ENCODE measurements at places on chromosomes 3 and 15.

DNA sequence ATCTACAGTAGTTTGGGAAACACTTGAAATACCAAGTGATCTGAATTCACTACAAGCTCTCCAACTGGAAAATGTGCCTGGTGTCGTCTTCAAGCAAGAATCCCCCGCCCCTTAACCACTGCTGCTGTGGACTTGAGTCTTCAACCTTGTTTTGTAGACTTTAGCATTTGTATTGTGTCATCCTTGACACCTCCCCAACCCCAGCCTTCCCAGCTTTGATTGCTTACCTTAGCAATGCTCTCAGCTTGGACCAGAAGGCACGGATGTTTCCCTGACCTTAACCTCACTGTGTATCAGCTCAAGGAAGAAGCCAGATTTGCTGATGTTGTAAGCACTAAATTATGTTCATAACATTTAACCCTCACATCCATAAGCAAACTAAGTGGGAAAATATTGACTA, 146.4 kb downstream of the IGF1R start:
- DNase-seq: no peak

GRCh38 chr3:57820479-57820878, 64.4 kb downstream of the SLMAP start:
- DNase-seq: no peak

GRCh38 chr3:72664184-72664975, 183.9 kb downstream of the SHQ1 start:
- DNase-seq: no peak

- DNase-seq: no peak
These were observed 79.7 kb upstream of the RASGRF1 start for GRCh38 chr15:79170256-79170664.

DNA sequence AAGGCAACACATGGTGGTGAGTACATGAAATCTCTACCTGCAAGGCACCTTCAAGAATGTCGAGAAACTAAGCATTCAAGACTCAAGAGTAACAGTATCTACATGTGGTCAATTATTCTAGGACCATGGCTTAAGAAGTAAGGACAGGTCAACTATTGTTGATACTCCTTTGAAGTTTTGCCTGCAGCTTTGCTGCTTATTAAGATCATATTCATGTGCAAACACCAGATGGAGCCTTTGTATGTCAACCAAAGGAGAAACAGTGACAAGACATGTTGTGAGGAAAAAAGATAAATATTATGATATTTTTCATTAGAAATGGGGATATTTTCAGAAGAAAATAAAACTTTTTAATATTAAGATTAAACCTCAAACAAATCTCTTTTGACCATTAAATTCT, 52.3 kb upstream of the FGF7 start:
- no peak for DNase-seq

- no peak for DNase-seq
These were observed 2.8 kb upstream of the PRICKLE2 start for GRCh38 chr3:64228110-64228509.

GRCh38 chr15:45646220-45646619, 11.4 kb downstream of the SQOR start:
- no peak for DNase-seq
